ENCODE measurements at places on chromosomes 7 and 10.

GRCh38 chr10:2342206-2342605 lies 604.9 kb upstream of the ADARB2 start:
- DNase-seq: no peak

- no peak for DNase-seq
Observed at GRCh38 chr7:155469-155900, 36.9 kb upstream of the FAM20C start.

DNA sequence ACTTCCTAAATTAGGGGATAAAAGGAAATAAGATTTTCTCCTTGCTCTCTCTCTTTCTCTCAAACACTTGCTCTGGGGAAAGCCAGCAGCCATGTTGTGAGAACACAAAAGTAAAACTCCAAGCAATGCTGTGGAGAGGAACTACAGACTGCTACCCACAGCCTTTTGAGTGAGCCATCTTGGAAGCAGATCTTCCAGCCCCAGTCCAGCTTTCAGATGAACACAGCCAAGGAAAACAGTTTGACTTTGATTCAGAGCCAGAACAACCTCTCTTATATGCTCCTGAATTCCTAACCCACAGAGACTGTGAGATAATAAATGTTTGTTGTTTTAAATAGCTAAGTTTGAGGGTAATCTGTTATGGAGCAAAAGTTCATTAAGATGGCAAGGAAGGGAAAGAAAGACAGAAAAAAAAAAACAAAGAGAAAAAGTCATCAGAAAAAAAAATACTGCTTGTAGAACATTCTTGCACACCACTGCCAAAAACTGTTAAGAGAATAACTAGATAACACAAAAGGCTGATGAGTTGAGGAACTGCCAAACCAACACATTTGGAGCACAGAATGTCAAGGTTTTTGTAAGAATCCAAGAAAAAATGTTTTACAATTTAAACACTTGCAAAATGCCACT lies 20.9 kb upstream of the PRKAR2B start:
- DNase-seq: no peak

- no peak for DNase-seq
Observed at GRCh38 chr7:452226-452751, 67.4 kb downstream of the PDGFA start.

- DNase-seq: no peak
Observed at GRCh38 chr7:68511281-68511680, 1087.0 kb upstream of the AUTS2 start.

DNA sequence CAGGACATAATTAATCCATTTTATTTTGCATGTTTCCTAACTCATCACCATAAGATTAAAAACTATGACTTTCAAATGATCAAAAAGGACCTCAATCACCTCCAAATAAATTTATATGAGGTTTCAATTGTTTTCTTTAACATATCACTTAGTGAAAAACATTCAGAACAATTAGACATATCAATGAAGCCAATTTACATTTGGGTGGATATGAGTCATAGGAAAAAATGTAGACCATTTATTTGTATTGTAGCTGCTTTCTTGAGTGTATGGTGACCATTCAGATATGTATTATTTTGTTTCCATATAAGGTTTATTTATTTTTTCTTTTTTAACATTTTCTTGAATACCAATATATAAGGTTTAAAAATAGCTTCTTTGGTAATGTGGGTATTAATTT lies 13.3 kb upstream of the EXOC6 start:
- DNase-seq: no peak

DNA sequence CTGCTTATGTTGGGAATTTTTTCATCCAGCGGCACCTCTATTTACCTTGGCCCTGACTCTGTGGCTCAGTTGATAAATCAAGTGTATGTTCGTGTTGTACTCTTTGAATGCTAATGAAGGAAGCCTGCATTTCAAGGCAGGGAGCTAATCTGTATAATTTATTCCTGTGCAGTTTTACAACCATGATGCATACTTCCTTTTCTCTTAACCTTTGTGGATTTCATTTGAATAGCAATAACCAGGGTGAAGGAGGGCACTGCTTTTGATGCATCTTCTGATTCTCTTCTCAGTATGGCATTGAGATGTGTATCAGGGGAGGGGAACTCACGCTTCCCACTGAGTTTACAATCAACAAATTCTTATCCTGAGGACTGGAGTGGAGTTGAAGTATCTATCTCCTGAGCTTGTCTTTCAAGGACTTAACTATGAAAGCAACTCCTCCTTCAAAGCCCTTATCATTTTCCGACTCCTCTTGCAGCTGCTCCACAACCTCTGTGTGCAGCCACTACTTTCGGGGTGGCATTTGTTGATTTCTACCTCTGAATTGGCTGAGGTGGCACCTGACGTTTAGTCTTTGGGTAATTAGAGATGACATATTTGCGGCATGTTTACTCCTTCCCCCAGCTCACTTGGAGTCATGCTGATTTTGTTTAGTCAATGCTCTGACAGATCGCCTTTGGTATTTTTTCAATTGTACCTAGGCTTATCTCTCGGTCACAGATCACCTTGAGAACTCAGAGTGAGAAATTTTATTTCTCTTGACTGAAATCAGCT lies 275.2 kb downstream of the PHTF2 start:
- DNase-seq: no peak

- DNase-seq: no peak
Observed at GRCh38 chr10:15123749-15124184, 26.6 kb downstream of the RPP38 start.

Data from activated T-cell treated with anti-CD3 and anti-CD28 coated beads for 24 hours (primary cell).